ENCODE measurements at places on chromosomes 13 and 19.

- no peak for DNase-seq
Observed at GRCh38 chr13:77033717-77034302, 6.9 kb upstream of the FBXL3 start.

DNA sequence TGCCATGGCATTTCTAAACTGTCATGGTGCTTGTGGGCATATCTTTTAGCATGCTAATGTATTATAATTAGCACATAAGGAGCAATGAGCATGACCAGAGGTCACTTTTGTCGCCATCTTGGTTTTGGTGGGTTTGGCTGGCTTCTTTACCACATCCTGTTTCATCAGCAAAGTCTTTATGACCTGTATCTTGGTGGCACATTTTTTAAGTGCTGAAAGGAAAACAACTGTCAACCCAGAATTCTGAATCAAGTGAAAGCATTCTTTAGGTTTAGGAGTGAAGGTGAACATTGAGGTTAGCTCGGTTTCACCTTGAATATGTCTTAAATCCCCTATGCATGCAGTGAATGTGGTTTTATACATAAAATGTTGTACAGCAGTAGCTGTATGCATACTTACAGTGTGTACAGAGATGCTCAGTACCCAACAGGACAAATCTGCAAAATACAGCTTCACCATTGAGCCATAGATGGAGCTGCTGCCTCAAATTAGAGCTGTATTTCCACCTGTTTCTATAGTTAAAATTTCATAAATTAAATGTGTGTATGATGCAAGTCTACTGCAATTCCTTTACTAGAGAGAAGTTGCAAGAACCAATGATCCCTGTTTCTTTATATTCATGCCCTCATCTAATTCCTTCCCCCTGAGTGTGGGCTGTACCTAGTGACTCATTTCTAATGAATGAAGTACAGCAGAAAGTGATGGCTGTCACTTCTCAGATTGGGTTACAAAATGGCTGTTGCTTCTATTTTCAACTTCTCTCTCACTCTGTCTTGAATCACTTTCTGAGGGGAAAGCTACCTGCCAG lies 25.2 kb upstream of the IGSF23 start:
- DNase-seq = peak; percentile 37

DNA sequence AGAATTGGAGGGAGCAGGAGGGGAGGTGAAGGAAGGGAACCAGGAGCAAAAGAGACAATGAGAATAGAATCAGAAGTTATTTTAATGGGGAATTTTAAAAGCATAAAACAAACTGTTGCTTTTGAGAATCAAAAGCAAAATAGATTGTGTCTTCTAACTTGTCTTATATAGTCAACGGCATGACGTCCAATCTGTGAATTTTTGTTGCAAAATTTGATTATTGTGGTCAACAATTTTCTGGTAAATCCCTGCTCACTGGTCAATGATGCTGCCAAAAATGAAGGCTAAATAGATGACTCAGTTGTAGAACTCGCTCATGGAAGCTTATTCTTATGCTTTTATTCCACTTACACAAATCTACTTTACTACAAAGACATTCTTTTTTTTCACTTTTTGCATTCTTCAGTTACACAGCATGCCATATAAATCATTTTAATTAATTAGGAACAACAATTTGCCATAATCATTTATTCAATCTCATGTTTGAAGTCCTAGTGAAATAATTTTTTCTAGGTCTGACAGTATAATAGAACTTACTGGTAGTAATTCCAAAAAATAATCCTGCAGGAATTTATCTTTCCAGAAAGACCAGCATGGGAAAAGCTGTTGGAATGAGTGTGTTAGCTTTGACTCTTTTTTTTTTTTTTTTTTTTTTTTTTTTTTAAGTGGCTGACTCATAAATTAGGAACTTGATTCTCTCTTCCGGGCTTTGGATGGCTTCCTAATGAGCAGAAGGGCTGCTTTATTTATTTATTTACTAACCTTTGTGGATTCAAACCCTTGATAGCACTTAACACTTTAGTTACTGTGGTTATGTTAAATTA lies 256.9 kb downstream of the SPRY2 start:
- no peak for DNase-seq

DNA sequence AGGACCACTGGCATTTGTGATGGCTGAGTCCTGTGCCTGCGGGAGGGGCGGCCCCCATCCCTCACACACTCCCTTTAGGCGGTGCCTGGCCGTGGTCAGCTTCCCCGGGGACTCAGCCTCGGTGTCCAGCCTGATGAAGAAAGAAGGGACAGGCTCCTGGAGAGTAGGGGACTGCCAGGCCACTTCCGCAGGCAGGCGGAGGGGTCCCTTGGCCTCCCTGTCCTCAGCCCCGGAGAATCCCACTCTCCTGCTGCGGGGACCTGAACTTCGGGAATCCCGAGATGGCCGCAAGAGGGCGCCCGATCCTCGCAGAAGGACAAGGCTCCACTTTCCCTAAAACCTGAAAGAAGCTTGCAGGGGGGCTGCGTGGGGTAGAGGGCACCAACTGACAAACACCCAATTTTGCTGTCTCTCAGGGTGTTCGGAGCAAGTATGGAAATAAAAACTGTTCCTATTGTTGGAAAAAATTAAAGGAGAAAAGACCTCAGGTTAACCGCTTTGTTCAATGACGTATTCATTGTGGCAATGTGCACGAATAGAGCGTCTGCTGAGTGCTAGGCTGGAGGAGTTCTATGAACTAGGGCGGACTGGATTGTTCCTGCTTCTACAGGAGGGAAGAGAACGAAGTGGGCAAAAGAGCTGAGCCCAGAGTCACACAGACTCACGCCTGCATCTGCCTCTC lies 297.3 kb downstream of the ZNF536 start:
- DNase-seq = peak; percentile 53

DNA sequence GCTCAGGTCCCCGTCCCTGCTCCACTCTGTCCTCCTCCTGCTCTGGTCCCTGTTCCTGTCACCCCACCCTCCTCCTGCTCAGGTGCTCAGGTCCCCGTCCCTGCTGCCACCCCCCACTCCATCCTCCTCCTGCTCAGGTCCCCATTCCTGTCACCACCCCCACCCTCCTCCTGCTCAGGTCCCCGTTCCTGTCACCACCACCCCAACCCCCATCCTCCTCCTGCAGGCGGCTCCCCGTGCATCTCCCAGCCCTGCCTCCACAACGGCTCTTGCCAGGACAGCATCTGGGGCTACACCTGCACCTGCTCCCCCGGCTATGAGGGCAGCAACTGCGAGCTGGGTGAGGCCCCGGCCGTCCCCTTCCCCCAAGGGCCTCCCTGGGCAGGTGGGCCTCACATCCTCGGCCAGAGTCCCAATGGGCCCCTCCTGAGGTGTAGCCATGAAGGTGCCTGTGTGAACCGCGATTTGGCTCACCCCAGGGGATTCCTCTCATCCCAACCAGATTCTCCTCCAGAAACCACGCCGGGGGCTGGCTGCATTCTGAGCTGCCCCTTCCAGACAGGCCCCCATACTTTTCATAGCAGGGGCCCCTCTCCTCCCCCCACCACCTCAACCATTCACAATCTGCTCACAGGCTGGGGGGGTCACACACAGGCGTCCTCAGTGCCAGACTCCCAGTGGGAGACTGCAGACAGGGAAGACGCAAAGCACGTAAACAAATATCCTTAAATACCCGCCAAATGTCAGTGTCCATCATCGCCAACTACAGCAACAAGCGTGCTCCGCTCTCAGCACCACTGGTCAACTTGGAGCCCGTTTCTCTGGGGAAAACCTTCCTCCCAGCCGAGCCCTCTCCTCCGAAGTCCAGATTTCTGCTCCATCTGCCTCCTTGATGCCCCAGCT lies 4.6 kb downstream of the PROZ start:
- no peak for DNase-seq

GRCh38 chr19:3162418-3163229 lies 15.9 kb upstream of the S1PR4 start:
- peak; percentile 80 for DNase-seq

DNA sequence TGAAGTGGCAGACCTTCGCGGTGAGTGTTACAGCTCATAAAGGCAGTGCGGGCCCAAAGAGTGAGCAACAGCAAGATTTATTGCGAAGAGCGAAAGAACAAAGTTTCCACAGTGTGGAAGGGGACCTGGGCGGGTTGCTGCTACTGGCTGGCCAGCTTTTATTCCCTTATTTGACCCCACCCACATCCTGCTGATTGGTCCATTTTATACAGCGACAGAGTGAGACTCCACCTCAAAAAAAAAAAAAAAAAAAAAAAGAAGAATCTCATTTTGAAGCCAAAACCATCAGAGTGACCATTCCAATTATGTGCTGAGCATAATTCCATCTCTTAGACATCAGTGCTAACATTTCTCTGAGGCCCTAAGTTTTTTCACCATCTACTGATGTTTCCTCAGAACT lies 1.9 kb upstream of the ZNF552 start:
- DNase-seq = no peak

GRCh38 chr19:1672038-1672768 lies 19.8 kb upstream of the TCF3 start:
- DNase-seq = no peak

- no peak for DNase-seq
Observed at GRCh38 chr19:2527171-2527570, 51.2 kb downstream of the GADD45B start.

- peak; percentile 92 for DNase-seq
Observed at GRCh38 chr19:39403331-39404312, 3.0 kb upstream of the ZFP36 start.

DNA sequence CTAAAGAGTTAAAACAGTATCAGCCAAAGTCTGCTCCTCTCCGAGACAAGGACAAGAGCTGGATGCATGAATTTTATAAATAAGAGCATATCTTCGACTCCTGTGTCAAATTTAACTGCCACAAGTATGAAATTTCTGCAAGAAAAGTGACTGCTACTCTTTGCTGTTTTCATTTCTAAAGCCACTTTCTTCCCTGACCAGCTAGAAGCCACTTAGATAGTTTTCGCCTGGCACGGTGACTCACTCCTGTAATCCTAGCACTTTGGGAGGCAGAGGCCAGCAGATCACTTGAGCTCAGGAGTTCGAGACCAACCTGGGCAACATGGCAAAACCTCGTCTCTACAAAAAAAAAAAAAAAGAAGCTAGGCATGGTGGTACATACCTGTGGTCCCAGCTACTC lies 61.3 kb downstream of the ENOX1 start:
- no peak for DNase-seq

GRCh38 chr19:28351761-28352160 lies 861.2 kb downstream of the UQCRFS1 start:
- no peak for DNase-seq

DNA sequence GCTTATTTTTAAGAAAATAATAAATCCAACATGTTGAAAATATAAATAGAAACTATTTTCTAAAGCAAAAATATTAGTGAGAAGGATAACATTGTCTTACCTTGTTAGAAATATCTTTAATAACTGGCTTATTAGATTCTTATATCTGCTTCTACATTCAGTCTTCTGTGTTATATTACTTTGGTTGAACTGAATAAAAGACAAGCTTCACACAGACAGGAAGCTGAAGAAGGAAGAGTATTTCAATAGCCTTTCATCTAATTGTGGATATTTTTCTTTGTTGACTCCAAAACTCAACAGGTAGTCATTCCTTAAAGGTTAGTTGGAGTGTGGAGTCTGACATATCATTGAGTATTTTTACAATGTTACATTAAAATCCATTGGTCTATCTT lies 10.9 kb downstream of the SETDB2 start:
- no peak for DNase-seq

GRCh38 chr13:80742033-80742432 lies 401.1 kb upstream of the SPRY2 start:
- DNase-seq = no peak

GRCh38 chr19:8241646-8242045 lies 32.5 kb downstream of the CERS4 start:
- no peak for DNase-seq

- no peak for DNase-seq
Observed at GRCh38 chr13:59631271-59631670, 532.5 kb downstream of the DIAPH3 start.

GRCh38 chr13:51931606-51932005 lies 69.8 kb downstream of the CCDC70 start:
- no peak for DNase-seq

DNA sequence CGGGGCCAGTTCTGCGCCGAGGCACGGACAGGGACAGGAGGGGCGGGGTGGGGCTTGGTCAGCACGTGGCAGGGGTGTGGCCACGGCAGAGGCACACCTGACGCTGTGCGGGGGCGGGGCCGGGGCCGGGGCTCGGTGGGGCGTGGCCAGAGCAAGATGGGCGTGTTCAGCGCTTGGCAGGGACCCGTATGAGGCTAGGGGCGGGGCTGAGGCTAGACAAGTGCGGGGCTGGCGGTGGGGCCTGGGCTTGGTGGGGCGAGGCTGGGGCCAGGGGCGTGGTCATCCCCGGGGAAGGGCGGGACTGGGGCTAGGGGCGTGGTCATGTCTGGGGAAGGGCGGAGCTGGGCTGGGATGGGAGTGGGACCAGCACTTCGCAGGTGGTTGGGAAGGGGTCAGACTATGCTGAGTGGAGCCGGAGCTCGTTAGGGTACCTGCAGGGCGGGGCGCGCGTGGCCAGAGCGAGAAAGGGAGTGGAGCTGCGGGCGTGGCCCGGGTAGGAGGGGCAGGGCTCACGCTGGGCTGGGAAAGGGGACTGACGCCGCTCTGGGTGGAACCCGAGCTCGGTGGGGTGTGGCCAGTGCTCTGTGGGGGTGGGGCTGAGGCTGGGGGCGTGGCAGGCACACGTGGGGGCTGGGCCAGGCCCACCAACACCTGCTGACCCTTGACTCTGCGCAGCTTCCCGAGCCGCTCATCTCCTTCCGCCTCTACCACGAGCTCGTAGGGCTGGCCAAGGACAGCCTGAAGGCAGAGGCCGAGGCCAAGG lies 12.8 kb downstream of the POLR2E start:
- no peak for DNase-seq

GRCh38 chr13:32023698-32024097 lies 7.9 kb upstream of the FRY start:
- DNase-seq = no peak

- no peak for DNase-seq
Observed at GRCh38 chr13:26897706-26898550, 137.3 kb upstream of the GPR12 start.

DNA sequence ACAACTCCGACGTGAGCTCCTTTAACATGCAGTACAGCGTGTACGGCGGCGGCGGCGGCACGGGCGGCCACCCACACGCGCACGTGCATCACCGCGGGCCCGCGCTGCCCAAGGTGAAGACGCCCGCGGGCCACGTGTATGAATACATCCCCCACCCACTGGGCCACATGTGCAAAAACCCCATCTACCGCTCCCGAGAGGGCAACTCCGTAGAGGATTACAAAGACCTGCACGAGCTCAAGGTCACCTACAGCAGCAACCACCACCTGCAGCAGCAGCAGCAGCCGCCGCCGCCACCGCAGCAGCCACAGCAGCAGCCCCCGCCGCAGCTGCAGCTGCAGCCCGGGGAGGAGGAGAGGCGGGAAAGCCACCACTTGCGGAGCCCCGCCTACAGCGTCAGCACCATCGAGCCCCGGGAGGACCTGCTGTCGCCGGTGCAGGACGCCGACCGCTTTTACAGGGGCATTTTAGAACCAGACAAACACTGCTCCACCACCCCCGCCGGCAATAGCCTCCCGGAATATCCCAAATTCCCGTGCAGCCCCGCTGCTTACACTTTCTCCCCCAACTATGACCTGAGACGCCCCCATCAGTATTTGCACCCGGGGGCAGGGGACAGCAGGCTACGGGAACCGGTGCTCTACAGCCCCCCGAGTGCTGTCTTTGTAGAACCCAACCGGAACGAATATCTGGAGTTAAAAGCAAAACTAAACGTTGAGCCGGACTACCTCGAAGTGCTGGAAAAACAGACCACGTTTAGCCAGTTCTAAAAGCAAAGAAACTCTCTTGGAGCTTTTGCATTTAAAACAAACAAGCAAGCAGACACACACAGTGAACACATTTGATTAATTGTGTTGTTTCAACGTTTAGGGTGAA lies 6.6 kb downstream of the SLITRK5 start:
- peak; percentile 51 for DNase-seq

GRCh38 chr19:7888145-7888825 lies at the start of gene LRRC8E:
Gene LRRC8E (plus strand): TSS chr19:7888510. CDS start chr19:7895604, 7,094 bp downstream.
- DNase-seq = peak; percentile 74

GRCh38 chr13:77980592-77980991 lies 62.0 kb upstream of the EDNRB start:
- DNase-seq = no peak
